Activated naive CD4-positive, alpha-beta T cell treated with anti-CD3 and anti-CD28 coated beads for 36 hours (primary cell): ENCODE measurements at places on chromosomes 2 and 18.

DNA sequence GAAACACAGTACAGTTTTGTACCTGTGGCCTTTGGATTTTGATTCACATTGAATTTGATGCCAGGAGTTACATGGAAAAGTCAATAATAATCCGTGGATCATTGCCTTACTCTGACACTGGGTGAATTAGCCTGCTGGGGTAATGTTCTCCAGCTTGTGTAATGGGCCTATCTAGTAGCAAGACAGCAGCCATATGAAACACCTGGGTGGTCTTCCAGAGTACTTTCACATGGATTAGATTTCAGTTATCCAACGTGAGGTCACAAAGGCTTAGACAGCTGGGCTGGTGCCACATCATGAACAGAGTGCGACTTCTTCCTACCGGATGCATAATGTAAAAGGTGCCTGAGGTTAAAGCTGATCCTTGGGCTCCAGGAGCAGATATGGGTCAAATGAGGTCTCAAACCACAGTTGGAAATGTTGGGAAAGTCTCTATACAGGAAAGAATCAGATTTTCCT lies 486.8 kb downstream of the PARD3B start:
- no peak for DNase-seq

- DNase-seq, result no peak
These were observed 2.6 kb downstream of the CNPPD1 start for GRCh38 chr2:219174146-219174545.

GRCh38 chr2:8576525-8577167 lies 105.2 kb upstream of the ID2 start:
- peak; percentile 74 for DNase-seq

GRCh38 chr2:73035899-73036711 lies 35.4 kb downstream of the SFXN5 start:
- no peak for DNase-seq

- DNase-seq, result no peak
These were observed 28.0 kb downstream of the GCG start for GRCh38 chr2:162123806-162124758.

DNA sequence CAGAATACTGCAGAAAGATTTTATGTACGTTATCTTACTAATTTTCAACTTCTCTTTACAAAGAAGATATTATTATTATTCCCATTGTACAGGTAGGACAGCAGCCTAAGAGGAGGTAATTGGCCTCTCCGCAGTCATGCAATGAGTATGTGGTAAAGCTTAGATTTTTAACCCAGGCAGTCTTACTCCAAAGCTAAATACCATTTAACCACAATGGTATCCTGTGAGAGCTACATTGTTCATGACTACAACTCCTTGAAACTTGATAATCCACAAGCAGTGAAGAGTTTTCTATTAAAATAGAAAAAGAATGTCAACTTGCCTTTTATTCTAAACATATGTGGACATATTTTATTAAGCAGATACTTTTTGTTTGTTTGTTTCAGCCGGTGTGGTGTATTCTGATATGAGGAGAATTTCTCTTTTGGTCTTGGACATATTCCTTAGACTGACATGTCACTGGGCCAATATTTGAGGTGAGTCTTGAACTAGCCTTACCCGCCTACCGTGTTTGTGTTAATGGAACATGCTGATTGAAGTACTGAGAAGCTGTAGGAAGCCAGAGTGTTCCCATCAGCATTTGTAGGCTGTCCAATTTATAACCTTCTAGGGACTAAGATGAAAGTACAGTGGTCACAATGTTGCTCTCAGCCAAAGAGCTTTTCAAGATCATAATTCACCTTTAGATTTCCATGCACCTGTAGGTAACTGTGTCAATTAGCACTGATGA lies 293.9 kb upstream of the DCC start:
- DNase-seq, result no peak

DNA sequence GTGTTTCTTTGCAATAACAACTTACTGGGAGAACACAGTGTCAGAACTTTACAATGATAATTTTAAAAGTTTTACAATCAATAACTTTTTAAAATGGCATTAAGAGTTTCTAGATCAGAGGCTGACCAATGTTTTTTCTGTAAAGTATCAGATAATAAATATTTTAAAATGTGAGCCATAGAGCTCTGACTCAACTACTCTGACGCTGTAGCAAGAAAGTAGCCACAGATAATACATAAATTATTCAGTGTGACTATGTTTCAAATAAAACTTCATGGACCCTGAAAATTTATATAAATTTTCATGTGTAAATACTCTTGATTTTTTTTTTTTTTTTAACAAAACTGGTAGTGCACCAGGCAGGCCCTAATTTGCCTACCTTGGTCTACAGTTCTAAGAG lies 77.4 kb downstream of the CUL3 start:
- DNase-seq, result no peak

GRCh38 chr2:112794131-112794733 lies 9.9 kb upstream of the IL1A start:
- DNase-seq, result peak; percentile 55

DNA sequence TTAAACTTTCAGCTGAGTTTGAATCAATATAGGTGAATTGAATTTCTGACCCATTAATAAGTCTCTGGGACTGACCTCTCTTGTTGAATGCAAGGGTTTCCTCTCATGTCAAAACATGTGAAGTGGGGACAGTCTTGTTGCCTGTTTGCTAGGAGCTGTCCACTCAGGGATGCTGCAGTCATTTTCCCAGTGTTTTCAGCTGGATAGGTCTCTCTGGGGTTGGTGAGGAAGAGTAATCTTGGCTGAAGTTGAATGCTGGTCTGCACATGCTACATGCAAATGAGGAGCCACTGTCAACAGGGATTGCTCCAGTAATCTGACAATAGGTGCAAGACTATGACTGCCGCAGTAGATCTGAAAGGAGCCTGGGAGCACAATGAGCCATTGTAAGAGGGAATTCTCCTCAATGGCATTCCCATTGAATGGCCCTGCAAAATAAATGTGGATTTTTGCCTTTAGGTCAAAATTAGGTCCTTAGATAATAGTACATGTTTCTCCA lies 34.1 kb upstream of the IL1RL1 start:
- no peak for DNase-seq

GRCh38 chr2:42087857-42088195 lies 40.0 kb downstream of the PKDCC start:
- no peak for DNase-seq

DNA sequence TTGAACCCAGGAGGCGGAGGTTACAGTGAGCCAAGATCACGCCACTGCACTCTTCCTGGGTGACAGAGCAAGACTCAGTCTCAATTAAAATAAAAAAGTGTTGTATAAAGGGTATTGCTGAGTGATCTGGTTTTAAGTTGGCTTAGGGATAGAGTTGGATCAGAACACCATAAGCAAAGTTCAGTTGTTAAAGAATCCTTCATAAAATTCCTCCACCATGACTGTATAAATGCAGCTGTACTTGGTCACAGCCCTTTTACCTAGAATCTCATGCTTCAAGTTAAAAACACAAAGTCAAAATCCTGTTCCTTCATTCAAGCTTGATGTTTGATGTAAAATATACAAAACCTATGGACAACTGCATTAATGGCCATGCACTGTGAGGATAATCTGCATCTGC lies 33.4 kb upstream of the PNO1 start:
- no peak for DNase-seq

DNA sequence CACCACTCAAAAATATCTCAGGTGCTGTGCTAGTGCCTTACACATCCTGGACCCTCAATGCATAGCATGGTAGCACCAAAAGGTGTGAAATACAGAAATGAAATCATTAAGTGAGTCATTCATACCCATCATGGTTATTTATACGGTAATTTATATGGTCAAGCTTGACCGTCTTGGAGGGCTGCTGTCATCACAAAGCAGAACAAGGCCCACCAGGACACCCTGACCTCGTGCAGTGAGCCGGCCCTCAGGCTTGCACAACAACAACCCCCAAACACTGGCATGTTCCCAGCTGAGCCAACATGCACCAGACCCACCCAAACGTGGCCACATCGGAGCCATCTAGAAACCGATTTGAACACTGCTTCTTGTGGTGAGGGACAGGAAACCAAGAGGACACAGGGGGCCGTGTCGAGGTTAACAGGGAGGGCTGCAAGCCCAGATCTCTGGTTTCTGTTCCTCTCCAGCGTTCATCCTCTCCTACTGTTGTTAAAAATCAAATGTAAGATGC lies 378.5 kb upstream of the ID2 start:
- DNase-seq, result peak; percentile 69

- no peak for DNase-seq
These were observed 7.8 kb upstream of the POMC start for GRCh38 chr2:25176138-25176537.

- no peak for DNase-seq
These were observed 14.6 kb downstream of the STRADB start for GRCh38 chr2:201466050-201466675.

- no peak for DNase-seq
These were observed 10.1 kb upstream of the LRPPRC start for GRCh38 chr2:44005846-44006245.

DNA sequence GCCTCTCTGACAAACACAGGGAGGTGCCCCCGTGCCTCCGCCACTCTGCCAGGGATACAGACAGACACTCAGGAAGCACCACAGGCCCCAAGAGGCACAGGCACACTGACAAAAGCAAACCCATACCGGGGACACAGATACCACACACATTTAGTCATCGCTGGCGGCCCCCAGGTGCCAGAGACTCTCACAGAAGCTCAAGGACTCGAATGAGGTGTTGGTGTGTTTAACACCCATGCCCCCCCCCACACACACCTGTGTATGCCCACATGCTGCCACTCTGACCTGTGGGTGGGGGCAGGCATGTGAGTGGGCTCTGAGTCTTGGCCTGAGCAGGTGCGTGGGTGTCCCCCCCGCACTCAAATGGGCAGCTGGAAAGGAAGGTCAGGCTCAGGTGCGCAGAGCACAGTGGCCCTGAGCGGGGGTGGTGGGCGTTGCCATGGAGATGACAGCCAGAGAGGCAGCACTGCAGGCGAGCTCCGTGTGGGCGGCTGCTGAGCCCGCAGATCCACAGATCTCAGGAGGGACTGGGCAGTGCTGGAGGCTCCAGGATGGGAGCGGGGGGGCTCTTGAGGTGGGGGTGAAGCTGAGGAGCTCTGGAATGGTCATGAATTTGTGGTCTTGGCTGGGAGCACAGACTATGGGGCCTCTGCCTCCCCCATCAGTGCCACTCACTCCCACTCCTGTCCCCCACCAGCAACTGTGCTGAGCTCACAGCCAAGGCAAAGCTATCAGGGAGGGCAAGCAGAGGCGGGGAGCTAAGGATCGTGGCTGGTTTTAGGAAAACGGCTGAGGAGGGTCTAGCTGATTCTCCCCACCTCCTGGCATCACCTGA lies 73.9 kb upstream of the TAF1B start:
- no peak for DNase-seq

DNA sequence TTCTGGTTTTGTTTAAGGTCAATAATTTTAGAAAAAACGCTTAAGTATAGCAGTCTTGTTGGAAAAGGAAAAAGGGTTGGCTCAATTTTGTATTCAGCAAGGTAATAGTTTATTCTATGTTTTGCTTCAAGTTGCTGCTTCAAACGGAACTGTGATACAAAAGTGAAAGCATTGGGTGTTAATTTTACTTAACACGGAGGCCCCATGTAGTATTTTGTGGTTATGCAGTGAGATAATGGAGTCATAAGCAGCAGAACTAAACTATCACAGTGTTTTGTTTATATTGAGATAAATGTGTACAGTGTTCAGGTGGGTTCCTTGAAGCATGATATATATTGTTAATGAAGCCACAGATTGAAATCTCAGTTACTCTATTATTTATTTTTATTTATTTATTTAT lies 67.0 kb upstream of the LYPD6B start:
- DNase-seq, result no peak
